COR-L47 (cell line): ENCODE measurements at places on chromosomes 3 and 15.
A peak's percentile ranks its signal among the peaks of the same experiment; 100 is the strongest.

DNA sequence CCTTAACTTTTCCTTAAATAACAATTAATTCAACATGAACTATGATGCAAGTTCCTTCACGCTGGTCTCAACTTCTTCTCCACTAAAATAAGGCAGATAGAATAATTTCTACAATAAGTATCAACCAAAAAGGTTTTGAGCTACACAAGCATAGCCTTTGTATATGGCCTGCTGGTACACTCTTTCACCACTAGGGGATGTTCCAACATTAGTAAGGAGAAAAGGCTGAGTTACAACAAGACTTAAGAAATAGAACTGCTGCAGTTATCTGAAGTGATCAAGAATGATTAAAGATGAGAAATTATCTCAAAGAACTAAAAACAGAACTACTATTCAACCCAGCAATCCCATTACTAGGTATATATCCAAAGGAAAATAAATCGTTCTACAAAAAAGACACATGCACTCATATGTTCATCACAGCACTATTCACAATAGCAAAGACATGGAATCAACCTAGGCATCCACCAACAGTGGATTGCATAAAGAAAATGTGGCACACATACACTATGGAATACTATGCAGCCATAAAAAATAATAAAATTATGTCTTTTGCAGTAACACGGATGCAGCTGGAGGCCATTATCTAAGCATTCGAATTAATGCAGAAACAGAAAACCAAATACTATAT, 14.4 kb downstream of the ATP13A3 start:
- peak; percentile 51 for DNase-seq

DNA sequence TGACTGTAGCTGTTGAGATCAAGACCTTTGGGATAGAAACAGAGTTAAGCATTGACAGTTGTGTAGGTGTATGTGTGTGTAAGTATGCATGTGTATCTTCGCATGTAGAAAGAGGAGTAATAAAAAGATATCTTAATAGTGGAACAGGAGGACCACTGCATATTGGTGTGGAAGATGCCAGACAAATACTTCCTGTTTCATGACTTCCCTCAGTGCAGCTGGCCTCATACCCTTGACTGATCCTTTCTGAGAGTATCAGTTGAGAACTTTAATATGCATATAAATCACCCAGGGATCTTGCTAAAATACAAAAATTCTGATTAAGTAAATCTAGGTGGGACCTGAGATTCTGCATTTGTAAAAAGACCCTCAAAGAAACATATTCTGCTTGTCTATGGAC, 8.5 kb upstream of the ZBED2 start:
- no peak for DNase-seq

DNA sequence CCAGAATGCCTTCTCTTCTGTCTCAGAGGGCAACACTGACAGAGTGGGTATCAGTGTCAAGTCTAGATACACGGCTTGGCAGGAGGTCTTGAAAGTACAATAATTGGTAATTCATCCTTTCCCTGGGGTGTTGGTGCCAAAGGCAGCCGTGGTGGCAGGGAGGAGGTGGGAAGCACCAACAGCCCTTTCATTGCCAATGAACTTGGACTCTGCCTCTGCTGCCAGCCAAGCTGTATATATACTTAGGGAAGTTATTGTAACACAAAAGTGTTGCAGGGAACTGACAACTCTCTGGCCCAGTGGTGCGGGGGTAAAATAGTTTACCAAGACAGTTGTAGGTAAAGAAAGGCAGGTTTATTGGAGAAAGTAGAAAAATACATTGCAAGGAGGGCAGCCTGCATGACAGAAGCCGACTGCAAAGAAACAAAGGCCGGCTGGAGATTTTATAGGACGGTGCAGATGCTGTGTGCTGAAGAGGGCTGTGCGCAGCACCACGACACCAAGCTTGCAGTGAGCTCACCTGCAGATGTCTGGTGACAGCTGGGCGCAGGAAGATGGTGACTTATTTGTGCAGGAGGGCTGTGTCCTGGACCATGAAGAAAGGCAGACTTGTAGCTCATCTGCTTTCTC, 4.0 kb upstream of the FAM3D start:
- DNase-seq = no peak

DNA sequence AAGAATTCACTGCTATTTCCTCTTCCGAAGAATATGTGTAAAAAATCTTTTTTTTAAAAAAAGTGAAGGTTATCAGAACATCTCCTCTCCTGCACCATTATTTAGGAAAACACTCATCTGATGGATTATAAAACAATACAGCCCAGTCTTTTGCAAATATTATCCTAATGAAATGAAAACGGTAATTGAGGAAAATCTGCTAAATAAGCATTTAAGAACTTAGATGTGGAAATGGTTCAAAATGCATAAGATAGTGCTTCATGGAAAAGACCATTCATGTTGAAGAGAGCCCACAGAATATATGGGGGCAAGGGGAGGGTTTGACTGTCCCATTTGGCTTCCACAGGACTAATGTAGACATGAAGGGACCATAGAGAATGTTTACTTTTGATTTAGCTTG, 47.8 kb downstream of the ISL2 start:
- DNase-seq = no peak

- DNase-seq = no peak
These were observed 30.9 kb downstream of the PML start for GRCh38 chr15:74025436-74025835.

DNA sequence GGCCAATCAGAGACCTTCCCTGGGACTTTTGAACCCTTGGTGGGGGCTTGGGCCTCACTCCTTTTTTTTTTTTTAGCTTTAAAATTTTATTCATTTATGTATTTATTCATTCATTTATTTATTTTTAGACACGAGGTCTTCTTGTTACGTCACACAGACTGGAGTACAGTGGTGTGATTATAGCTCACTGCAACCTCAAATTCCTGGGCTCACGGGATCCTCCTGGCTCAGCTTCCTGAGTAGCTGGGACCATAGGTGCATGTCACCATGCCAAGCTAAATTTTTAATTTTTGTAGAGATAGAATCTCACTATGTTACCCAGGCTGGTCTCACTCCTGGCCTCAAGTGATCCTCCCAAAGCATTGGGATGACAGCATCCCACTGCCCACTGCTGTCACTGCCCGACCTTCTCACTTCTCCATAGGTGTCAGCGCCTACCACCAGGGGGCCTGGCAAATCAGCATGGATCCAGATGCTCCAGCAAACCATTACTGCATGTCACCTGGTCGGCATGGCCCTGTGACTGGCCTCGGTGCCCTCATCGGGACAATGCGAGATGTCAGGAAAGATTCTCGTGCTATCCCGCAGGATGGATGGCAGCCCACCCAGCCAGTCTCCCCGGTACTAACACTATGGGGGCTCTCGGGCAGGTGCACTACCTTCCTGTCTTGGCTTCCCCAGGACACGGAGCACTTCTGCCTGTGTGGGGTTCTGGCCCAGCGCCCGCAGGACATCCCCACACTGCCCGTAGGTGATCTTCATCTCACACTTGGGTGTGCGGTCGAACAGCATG, 3.0 kb downstream of the MYL3 start:
- DNase-seq = no peak

GRCh38 chr3:124714223-124714853, 15.9 kb upstream of the UMPS start:
- DNase-seq = no peak

DNA sequence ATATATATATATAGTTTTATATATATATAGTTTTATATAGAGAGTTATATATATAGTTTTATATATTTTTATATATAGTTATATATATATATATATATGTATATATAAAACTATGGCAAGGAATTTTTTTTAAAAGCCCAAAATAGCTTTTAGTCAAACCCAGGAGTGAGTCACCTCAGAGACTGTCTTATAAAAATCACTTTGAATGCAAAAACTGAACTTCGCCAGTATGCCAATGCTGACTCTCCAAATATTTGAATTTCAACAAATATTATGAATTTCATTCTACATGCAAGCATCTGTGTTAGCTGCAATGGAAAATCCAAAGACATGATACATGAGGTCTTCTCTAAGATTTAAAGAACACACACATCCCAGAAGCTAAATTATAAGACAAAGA, 132.8 kb upstream of the NR2F2 start:
- DNase-seq = no peak

GRCh38 chr3:47010111-47010712, 30.7 kb downstream of the NBEAL2 start:
- no peak for DNase-seq

DNA sequence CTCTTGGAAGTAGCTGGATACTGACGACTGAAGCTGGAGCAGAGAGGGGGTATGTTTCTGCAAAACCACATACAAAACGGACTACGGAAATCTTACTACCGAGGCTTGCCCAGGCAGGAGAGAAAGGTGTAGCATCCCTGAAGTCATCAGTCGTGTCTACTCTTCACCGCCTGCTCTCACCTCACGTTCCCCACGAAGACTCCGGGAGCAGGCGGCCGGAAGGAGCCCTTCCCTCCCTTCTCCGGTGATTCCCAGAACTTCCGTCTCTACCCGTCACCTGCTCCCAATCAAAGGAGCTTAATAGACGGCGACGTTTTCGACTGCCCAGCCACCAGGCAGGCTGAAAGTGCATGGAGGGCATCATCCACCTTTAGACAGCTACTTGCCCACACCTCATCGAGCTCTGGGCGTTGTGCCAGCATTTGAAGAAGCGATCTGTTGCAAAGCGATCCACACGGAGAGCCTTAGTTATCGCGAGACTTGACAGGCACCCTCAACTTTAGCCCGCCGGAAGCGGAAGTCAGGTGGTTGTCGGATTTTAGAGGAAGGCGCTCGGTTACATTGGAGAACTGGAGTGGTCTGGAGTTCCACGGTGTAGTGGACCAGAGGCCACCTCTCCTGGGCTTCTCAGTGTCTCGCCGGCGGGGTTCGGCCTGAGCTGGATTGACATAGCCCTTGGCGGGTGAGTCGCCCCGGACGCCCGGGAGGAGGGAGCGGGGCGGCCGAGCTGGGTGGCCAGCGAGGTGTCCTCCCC, at the start of gene RAMAC:
Gene RAMAC (plus strand): TSS at position 523 of the 754 bp plus-strand sequence. CDS start 2,809 bp downstream, outside the sequence.
- DNase-seq = peak; percentile 97

GRCh38 chr3:24224666-24225384, 269.8 kb downstream of the THRB start:
- DNase-seq = no peak

GRCh38 chr3:16793321-16793720, 91.4 kb upstream of the PLCL2 start:
- no peak for DNase-seq

DNA sequence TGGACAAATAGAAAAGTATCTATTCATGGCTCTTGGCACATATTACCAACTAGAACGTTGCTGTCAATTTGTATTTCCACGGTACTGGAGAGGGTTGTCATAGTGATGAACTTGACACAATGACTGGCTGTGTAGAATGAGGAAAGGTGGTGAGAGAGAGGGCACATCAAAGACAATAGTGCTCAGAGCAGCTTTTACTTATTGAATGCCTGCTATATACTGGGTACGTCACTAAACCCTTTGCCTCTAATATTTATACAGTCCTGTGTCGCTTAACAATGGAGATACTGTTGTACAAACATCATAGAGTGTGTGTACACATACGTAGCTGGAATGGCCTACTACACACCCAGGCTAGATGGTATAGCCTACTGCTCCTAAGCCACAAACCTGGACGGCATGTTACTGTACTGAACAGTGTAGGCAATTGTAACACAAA, 8.3 kb downstream of the TMPRSS7 start:
- DNase-seq = peak; percentile 99

- DNase-seq = no peak
These were observed 38.0 kb downstream of the ANP32A start for GRCh38 chr15:68782589-68783161.

DNA sequence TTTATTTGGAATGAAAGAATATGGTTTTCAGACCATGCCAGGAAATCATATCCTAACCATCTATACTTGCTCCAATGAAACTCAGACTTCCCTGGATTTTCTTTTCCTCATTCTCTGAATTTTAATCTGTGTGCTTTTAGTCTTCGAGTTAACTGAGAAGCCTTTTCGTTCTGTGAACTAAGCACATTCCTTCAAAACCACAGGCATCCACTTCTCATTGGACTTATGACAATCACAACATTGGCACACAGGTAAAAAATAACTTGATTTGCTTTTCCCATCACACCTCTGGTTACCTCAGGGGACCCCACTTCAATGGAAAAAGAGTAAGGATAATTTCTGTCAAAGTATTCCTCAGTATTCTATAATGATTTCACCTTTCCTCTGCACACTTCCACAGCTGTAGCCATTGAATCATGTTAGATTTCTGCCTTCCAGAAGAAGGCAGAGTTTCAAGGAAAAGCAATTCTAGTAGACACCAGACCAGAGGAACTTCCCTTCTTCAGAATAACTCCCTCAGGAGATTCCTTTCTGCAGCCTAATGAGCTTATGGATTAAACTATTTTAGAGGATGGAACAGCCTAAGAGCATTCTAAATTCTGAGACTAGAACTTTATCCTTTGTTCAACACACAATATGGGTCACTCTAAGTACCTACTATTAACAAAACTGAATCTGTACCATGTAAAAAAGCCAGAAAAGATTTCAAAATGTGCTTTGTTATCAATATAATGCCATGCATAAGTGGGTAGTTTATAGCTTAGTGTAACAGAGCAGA, 15.9 kb downstream of the COMMD2 start:
- no peak for DNase-seq

DNA sequence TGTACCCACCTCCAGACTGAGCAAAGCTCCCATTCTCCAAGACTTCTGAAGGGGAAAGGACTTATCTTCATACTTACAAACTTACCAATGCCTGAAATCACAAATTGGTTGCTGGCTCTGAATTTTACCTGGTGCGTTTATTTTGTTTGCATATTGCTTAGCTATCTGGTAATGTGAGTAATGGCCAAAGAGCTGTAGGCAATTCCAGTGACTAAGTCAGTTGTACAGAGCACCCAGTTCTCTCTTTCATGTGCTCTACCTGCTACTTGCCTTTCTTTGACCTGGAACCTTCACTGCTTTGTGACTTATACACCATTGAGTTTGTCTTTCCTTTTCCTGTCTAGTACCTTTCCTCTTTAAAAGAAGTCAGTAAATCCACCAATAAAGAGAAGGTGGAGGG, 755.9 kb upstream of the LMCD1 start:
- DNase-seq = no peak
